ENCODE measurements at places on chromosomes 16 and 17.

DNA sequence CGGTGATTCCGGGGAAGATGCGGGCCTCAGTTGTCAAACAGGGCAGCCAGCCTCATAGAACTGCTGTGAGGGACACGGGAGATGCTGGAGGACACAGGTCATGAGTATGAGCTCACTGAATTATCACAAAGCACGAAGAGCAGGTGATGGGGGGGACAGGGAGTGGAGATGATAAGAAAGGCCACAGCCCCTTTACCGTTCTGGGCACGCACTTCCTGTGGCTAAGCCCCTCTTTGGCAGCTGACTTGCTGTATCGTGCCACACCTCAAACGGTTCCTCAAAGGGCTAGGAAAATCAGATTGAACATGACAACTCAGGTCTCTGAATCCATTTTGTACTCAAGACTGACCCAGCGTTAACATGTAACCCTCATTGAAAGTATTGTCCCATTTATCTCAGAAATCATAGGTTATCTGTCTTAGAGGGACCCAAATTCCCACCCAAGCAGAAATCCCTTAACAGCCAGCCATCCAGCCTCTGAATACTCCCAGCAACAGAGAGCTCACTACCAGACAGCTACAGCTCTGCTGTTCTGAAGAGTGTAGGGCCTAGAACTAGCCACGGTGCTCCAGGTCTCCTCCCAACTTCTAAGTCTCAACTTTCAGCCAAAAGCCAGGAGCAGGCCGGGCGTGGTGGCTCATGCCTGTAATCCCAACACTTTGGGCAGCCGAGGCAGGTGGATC lies 5.0 kb upstream of the SRL start:
- no peak for DNase-seq

- no peak for DNase-seq
These were observed 594 bp upstream of the TGFB1I1 start for GRCh38 chr16:31471241-31471874.

DNA sequence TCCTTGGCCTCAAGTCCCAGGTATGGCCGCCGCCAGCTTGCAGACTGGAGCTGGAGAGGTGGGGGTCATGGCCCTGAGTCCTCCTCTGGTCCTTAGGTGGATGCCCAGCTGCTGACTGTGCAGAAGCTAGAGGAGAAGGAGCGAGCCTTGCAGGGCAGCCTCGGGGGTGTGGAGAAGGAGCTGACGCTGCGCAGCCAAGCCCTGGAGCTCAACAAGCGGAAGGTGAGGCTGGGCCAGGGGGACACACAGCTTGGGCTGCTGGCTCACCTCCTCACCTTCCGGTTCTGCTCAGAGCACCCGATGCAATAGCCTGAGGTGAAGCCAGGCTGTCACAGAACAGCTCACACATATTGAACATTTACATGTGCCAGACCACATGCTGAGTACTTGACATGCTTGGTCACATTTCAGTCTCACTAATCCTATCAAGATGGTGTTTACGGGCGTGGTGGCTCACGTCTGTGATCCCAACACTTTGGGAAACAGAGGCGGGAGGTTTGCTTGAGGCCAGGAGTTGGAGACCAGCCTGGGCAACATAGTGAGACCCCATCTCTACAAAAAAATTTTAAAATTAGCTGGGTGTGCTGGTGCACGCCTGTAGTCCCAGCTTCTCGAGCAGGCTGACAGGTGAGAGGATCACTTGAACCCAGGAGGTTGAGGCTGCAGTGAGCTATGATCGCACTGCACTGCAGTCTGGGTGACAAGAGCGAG lies 7.4 kb downstream of the RNF40 start:
- no peak for DNase-seq

DNA sequence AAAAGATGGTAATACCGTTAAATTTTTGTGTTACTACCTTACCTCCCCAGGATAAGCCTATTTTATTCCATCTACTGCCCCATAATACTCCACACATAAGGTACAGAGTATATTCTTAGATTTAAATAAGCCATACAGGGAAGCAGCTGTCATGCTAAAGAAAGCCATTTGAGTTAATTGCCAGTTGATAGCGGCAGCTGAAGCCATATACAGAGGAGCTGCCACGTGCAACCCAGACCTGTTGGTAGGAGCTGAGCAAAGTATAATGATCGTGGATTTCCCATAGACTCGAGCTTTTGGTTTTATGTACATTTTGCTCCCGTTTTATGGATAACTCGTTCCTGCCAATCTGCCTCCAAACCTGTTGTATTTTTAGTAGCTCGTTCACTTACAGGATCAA lies 12.0 kb downstream of the CPSF4L start:
- no peak for DNase-seq

DNA sequence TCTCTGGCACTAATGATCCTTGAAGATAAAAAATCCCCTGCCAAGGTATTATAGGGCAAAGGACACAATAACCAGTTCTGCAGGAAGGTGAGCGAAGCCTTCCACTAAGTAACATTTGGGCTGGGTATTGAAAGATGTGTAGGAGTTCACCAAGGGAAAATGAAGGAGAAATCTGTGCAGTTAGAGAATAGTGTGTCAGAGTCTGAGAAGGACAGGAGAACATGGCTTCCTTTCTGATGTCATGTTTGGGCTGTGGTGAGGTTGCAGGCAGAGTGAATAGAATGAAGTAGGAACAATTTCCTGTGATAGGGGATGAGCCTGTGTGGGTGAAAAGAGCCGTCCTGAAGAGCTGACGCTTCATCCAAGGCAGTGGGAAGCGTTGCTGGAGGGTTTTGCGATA lies 24.1 kb upstream of the CIITA start:
- DNase-seq, result no peak

Data from kidney (tissue), 22 donors.